Stimulated activated CD4-positive, alpha-beta T cell treated with anti-CD3 and anti-CD28 coated beads, Interleukin-2, amount 100 ng/mL, for 24 hours (primary cell): ENCODE measurements at places on chromosomes 1 and 21.
A peak's percentile ranks its signal among the peaks of the same experiment; 100 is the strongest.

DNA sequence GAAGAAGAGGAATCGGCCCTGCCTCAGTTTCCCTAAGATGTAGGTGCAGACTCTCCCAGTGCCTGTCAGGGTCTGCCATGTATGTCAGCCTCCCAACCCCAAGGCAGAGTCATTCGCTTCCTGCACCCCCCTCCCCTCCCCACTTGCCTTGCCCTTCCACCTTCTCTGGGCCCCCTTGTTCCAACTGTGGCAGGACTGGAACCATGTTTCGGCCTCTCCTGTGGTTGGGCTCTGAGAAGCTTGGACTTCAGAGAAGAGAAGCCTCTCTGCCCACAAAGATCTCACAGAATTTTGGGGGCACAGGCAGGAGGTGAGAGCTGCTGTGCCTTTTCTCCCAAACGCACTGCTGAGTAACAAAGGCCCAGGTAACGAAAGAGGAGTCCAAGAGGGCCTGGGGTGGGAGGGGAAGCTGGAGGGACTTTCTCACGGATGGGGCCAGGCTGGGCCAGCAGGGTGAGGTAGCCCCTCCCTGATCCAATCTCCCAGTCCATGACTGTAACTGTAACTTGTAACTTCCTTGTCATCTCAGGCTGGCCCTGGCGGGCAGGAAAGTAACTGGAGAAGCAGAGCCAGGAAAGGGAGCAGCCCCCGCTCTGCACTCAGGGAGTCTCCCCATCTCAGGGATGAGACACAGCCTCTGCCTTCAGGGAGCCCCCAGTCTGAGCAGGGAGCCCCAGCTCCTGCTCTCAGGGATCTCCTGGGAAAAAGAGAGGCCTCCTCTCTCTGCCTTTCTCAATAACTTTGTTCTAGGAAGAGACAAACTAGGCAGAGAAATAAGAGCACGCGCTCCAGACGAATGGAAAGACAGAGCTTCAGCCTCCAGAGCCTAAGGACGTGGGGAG lies 11.3 kb downstream of the CRABP2 start:
- DNase-seq = no peak

- DNase-seq = no peak
Measured at GRCh38 chr1:3029481-3029961, 8.3 kb downstream of the ACTRT2 start.

DNA sequence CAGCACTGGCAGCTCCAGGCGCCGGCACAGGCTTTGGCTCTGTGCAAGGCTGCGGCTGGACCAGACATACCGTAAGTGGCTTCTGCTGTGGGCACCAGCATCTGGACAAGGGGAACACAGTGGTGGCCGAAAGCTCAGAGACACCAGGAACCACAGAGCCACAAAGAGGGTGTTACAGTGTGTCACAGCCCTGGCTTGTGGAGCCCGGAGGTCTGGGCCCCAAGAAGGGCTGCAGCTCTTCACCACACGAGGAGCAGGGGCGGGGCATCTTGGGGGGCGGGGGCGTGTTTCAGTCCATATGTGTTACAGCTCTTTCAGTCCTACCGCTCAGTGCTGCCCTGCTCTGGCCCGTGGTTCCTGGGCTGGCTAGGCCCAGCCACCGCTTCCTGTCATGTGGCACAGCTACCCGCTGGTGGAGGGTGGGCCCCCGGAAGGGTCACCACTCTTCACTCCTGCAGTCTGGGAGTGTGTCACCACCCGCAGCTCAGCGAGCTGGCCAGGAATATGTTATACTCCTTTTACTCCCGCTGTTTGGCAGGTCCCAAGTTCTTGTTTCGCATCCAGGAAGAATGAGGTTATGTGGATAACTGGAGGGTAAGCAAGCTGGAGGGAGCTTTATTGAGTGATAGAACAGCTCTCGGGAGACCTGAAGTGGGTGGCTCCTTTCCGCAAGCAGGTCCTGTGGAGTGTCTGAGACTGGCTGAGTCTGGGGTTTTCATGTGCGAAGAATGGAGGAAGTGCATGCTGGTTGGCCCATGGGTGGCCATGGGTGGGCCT lies 3.3 kb upstream of the LSM10 start:
- peak; percentile 66 for DNase-seq

DNA sequence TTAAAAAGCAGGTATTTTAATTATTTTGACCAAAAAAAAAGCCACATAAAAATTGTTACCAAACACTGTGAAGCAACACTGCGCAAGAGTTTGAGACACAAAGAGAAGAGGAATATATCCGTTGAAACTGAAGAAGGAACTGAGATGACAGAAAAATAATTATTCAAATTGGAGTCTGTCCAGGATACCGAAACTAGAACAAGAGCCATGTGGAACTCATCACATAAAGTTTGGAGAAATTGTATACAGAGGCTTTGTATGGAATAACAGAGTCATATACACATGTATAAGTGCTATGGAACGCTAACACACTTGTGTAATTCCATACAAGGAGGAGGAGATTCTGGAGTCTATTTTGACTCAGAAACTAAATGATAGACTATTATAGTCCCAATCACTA lies 675.1 kb upstream of the ADGRL2 start:
- DNase-seq = no peak

DNA sequence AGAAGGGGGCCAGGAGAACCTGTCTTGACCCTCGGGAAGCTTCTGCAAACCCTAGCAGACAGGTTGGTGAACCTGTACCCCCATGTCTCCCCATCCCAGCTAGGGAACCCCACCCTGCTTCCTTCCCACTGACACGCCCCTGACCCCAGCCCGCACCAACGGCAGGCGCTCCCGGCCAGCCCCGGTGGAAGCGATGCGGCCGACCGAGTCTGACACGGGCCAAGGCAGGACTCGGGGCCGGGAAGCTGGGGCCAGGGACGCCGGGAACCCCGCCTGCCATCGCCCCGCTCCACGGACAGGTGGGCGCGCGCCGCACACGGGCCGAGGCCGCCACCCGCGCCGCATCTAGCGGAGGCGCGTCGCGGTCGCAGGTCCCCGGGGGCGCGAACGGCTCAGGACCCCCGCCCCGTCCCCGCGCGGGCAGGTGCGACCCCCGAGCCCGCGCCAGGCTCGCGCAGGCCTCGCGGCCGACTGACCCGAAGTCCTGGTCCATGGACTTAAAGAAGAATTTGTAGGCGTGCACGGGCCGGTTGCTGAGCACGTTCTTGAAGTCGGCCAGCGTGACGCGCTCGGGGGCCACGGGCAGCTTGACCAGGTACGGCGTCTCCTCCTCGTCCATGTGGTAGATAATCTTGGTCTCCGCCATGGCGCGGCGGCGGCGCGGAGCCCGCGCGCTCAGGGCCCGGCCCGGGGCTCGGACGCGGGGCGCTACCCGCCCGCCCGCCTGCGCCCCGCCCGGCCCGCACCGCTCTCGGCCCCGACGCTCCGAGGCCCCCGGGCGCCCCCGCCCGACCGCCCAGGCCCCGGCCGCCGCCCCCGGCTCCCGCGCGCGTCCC lies 580 bp downstream of the DVL1 start:
- no peak for DNase-seq

DNA sequence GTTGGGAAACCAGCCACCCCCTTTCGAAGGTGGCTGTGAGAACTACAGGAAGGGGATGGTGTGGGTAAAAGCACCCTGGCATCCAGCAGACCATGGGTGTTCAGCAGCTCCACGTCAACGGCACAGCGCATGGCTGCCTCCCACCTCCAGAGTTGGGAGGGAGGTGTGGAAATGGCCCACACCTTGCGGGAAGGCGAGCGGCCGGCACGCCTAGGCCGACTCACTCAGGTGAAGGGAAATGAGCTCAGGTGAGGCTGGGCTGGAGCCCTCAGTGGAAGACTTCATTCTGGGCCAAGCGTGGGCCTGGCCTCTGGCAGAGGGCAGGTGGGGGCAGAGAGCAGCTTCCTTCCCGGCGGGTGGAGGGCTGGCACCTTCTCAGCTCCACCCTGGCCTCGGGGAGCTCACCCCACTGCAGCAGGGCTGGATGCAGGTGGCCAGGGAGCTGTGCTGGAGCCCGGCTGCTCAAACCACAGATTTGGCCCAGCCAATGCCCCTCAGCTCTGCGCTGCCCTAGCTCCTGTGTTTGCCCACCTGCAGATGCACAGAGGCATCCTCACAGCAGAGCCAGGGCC lies 24.8 kb upstream of the ALDH4A1 start:
- DNase-seq = peak; percentile 31

GRCh38 chr1:16383888-16384287 lies 16.8 kb downstream of the SZRD1 start:
- no peak for DNase-seq

DNA sequence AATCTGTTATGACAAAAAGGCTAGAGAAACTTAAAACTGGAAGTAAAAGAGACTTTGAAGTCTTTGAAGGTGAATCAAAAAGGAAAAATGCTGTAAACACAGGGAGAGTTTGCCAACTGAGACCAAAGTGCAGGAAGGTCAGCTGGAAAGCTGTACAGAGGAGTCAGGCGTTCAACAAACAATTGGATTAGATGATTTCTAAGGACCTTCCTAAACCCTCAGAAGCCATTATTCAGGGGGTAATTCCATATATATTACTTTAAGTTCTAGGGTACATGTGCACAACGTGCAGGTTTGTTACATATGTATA lies 156.8 kb downstream of the ZBTB18 start:
- no peak for DNase-seq

- peak; percentile 9 for DNase-seq
Measured at GRCh38 chr1:218164930-218165700, 120.0 kb upstream of the RRP15 start.

- DNase-seq = no peak
Measured at GRCh38 chr1:45822644-45823043, 19.2 kb downstream of the MAST2 start.

DNA sequence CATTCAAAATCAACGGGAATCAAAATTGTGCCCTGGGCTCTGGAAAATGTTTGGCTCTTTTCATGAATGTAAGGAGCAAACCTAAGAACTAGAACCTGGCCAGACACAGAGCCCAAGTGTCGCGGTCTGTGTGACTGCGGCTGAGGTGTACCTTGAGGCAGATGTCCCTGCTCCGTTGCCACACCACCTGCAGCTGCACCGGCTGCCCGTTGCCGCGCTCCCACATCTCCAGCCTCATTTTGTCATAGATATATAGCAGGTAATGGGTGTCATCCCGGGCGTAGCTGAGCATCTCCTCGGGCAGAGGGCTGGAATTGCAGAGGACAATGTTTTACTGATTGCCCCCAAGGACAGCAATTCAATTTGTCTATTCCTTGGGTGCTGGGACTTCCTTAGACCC lies 18.7 kb downstream of the EXOSC10 start:
- DNase-seq = no peak

- DNase-seq = no peak
Measured at GRCh38 chr1:177219554-177220458, 49.0 kb downstream of the BRINP2 start.

DNA sequence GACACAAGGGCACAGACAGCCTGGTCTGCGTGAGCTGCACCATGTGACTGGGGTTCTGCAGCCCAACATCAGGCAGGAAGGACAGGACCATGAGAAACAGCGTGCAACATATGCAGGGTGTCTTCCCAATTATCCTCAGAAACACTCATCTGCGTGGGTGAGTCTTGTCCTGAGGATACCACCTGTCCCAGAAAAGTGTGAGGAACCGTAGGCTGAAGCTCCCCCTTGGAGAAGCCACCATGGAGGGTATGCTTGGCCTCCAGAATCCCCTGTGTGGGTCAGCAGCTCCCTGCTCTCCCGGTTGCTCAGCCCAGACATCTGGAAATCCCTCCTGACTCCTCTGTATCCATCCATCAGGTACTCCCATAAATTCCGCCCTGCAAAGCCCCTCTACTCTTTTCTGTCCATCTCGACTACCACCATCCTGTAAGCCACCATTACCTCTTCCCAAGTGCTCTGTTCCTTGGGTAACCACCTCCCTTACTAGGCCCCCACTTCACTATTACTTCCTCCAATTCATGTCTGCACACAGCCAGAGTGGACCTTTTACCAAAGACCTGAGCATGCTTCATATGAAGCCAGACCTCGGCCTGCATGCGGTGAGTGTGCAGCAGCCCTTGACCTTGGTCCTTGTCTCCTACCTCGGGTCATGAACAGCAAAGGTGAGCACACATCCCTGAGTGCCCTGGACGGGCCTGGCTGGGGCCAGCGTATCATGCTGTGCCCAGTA lies 33.0 kb downstream of the ETS2 start:
- DNase-seq = no peak

- no peak for DNase-seq
Measured at GRCh38 chr1:41856944-41857285, 61.8 kb downstream of the HIVEP3 start.

DNA sequence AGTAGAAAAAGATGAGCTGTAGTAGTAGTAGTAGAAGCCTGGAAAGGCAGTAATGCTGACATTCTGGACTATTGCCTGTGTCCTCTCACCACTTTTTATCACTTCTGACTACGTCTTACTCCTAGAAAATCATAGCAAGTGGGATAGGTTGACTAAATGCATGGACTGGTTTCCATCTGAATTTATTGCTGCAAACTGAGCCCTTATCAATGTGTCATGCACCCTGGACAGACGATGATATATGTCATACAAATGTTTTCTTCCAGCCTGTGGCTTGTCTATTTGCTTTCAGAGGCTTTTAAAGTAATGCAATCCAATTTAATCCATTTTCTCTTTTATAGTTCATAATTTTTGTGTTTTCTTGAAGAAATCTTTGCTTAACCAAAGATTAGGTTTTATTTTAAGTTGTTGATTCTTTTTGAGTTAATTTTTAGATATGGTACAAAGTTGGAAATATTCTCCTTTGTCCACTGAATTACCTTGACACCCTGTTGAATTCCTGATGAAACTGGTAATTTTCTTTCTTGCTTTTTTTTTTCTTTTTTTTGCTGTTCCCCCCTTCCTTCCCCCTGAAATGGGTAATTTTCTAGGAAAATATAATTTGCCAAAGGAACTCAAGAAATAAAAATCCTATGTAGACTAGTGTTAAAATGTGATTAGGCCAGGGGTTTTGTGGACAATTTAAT lies 47.1 kb downstream of the PHACTR4 start:
- no peak for DNase-seq

GRCh38 chr1:54365398-54365797 lies 40.8 kb downstream of the SSBP3 start:
- DNase-seq = no peak

DNA sequence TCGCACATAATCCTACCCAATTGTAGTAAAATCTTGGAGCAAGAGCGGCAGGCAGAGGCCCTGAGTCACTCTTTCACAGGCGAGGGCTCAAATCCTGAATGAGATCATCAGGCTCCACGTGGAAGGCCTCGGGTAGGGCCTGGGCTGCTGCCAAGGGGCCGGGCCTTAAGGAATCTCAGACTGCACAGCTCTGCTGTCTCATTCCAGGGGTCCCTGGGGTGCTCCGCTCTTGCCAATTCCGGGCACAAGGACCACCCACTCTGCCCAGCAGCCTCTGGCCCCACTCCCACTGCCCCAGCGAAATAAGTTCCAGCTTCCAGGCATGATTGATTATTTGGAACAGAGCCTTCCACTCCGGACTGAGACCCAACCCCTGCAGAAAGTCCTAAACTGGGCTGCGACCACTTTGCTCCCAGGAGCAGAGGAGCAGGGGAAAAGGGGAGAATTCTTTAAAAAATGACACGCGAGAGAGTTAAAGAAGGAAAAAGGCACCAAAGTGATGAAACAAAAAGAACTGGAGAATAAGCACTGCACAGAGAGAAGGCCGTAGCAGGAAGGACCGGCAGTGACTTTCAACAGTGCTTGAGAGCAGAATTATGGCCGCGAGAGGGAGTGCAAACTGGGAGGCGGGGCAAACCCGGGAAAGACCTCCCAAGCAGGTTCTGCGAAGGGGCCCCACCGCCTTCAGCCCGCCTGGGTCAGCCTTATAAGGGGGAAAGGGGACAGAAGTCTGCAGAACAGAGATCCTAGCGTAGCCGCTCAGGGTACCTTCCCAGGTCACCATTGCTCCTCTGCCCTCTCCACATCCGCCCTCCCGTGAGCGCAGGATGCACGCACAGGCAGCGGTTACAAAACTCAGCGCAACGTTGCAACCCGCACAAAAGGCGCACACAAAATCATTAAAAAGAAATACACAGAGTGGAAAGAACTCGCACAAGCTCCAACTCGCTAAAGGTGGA lies 2.0 kb downstream of the ADAMTS1 start:
- DNase-seq = peak; percentile 21

GRCh38 chr1:57820356-57821095 lies 396.7 kb upstream of the DAB1 start:
- DNase-seq = no peak
